ENCODE measurements at places on chromosomes 12 and 14.

DNA sequence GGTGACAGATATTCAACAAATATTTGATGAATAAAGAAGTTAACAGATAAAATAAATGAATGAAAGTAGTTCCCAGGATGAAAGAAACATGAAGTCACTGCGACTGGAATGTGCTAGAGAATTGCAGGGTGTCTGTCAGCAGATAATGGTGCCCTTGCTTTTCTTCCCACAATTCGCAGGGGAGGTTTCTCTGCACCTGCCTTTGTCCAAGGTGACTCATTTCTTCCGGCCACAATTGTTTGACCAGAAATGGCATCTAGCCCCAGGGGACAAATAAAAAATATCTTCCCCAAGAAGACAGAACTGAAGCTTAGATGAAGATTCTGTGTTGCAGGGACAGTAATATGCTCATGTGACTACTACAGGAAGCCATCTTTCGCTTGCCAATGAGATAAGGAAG lies 316.1 kb upstream of the TBX3 start:
- peak; percentile 20 for DNase-seq

DNA sequence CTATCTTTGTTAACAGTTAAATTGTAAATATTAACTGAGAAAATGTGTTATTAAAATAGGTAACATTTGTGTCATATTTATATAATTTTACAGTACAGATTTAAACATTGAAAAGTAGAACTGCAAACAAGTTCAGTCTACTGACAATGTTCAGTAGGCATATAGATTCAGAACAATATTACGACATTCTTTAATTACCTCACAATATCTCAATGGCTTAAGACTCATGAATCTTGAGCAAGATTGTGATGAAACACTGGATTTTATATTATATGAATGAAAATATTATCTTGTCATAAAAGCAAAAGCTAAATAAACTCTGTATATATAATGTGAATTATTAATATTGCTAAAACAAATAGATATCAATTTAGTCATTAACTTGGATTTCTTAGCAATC lies 194.9 kb downstream of the ADAMTS20 start:
- no peak for DNase-seq

DNA sequence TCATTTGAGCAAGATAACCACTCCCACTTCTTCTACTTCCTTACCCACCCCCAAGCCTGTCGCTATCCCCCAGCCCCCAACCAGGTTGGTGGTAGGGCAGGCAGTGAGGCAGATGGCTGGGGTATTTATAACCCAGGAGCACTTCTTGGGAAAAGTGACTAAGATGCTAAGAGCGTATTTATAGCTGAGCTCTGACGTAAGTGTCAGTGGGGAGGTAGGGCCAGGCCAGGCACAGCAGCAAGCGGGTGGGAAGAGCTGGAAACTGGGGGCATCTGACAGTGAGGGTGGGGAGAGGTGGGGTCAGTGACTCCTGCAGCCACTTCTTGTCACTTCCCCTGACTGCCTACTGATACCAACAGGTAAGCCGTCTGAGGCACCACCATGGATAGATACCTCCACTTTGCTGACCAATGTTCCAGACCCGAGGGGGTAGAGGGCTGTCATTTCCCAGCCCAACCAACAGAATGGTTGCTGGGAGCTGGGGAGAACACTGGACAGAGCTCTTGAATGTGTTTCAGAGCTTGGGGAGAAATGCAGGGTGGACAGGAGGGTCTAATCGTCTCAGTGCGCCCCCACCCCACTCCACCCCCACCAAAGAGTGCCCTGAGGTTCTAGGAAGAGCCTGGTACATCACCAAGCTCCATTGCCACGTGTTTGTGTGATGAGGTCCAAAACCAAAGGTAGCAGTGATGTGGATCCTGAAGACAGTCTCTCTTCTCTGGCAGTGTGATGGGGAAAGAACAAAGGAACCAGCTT lies 2.7 kb upstream of the INHBE start:
- peak; percentile 69 for DNase-seq

DNA sequence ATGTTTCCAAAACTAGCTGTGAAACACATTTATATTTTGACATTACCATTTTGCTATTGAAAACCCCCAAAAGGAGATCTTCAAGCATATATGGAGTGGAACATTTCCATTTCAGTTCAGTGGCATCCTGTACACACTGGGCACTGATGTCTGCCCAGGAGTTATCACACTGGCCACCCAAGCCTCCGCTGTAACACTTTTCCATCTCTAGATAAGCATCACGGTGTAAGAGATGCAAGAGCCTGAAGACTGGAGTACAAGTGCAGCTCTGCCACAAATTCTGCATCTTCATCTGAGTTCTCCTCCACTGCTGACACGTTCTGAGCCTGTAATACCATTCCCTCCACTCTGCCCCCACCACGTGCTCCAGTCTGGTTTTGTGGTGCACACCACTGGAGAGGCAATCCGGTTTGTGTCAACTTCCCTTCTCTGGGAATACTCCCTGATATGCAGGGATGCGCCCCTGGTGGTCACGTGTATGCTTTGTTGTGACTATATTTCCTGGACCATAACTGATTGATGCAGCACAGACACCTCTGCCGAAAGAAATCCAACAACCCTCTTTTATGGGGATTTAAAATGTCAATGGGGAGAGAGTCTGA lies 12.7 kb downstream of the SPTLC2 start:
- DNase-seq: no peak

DNA sequence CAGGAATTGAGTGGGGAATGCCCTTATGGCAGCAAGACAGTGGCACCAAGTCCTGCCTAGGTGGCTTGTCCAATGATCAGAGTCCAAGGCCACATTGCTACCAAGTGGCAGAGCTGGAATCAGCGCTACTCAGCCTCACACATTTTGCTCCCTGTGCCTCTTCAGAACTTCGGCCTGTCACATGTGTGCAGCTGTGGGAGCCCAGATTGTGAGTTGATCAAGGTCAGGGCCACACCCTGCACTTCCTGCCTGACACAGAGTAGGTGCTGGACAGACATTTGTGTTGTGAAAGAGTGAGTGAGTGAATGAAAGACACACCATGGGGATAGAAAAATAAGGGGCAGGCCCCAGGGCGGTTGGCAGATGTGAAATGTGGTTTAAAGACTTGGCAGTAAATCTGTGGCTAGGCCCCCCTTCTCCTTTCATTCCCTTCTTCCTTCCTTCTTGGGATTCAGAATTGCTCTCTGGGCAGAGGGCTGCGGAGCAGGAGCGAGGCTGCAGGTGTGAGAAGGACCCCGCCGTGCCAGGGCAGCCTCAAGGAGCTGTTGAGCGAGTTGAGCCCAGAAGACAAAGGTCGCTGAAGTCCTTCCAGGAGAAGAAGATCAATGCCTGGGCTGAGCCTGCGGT lies 83.5 kb downstream of the SLC25A47 start:
- DNase-seq: peak; percentile 61

- no peak for DNase-seq
Observed at GRCh38 chr12:103848917-103849491, 8.0 kb upstream of the NT5DC3 start.

DNA sequence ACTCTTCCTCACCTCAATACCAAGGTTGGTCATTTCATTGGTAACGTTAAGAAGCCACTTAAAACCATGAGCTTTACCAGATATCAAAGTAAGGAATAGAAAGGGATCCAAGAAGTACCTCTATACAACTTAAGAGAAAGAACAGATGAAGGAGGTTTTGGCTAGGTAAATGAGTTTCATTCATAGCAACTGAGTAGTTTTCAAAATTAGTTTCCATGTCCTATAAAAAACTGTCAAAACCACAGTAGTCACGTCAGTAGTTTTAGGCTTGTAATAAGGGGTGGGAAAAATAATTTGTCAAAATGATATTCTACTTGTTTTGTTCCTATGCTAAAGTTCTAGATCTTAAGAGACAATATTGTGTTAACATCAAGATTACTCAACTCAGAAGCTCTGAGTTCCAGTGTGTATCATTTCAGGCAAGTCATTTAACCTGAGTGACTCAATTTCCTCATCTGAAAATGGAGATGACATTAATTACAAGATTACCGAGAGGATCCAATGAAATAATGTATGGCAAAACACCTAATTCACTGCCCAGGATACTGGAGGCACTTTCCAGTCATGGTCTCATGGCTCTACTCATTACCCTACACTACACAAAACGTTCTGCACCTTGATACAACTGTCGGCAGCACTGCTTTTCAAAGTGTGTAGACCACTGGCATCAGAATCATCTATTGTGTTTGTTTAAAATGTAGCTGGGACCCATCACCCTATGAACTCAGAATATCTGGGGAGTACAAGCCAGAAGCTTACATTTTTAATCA lies 24.1 kb upstream of the SLC6A13 start:
- DNase-seq: no peak

DNA sequence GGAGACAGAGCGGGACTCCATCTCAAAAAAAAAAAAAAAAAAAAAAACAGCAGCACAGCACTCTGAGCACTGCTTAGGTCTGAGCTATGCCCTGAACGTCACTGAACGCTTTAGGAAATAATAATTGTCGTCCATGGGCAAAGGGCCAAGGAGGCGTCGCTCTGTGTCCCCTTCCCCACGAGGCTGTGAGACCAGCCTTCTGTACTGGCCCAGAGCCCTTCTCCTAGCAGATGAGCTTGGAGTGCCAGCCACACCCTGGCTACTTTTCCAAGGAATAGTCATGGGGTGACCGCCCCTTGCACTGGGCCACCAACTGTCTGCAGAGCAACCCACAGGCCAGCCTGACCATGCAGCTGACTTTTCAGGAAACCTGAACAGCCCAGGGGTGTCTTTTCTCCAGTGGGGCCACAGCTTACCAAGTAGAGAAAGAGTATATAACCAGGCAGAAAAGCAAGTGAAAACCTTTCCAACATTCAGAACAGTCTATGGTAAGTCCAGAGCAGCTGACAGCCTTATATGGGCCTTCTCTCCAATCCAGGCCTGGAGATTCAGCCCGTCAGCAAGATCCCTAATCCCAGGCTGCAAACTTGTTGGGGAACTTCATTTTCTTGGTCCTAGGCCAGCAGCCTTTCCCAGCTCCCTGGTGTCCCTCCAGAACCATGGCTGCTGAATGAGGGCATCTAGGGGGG lies 28.5 kb downstream of the CD9 start:
- DNase-seq: no peak

GRCh38 chr12:92132288-92132687 lies 13.4 kb downstream of the BTG1 start:
- no peak for DNase-seq
